Activated T-helper 1 cell treated with anti-CD3 and anti-CD28 coated beads, Interleukin-2, amount 50 U/mL, for 16 hours (primary cell): ENCODE measurements at places on chromosomes 6 and 20.

DNA sequence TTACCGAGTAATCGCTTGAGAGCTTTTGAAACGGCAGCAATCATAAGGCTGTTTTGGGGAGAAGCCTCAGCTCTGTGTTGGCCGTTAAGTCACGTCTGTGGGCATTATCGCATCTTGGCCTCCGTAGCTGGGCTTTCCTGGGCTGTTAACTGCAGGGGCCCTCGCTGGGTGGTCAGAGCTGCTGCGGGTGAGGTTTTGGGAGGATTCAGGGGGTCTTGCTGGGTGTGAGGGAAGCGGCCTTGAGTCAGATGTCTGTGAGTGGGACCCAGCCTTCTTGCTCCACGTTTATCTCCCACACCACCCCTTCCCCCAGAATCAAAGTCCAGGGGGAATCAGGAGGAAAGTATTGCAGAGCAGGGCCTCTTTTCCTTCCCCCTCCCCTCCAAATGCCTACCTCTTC, 3.2 kb upstream of the APCDD1L start:
- no peak for DNase-seq

DNA sequence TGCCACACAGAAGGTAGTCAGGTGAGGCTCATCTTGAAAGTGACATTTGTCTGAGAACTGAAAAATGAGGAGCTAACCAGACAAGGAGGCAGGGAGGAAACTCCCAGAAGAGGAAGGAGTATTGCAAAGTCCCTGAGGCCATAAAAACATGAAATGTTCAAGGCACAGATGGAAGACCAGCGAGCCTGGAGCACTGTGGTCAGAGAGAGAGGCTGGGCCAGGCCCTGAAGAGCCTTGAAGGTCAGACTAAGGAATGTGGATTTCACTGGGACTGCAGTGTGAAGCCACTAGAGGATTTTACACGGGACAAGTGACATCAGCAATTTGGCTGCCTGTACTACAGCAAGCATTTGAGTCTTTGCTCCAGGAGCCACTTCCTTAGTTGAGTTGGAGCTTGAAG, 21.1 kb upstream of the TMEM181 start:
- DNase-seq: no peak

DNA sequence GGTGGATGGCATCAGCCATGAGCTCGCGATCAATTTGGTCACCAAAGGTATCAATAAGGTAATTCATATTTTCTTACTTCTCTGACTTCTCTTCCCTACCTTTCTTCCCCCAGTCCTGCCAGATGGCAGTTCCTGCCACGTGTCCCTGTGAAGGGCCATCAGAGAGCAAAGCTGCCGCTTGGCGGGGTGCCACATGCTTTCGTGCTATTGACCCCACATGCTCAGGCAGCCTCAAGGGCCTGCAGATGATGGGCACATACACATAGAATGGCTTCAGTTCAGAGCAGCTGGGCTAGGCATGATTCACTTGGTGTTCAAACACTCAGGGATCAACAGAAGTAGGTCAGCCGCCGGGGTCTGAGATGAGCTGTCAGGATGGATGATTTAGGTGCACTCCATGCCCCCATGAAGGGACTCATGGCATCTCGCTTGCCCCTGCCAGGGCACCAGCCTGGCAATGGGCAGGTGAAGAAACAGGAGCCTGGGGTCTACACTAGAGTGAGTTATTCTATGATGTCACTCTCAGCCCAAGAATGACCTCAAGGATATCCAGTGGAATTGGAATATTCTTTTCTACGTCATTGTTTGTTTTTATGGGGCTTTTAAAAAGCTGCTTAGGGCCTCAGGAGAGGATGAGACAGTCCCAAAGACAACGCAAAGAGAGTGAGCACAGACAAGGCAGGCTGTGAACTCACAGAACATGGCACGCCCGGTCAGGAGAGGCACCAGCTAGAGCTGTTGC, 25.5 kb downstream of the BANF2 start:
- no peak for DNase-seq

DNA sequence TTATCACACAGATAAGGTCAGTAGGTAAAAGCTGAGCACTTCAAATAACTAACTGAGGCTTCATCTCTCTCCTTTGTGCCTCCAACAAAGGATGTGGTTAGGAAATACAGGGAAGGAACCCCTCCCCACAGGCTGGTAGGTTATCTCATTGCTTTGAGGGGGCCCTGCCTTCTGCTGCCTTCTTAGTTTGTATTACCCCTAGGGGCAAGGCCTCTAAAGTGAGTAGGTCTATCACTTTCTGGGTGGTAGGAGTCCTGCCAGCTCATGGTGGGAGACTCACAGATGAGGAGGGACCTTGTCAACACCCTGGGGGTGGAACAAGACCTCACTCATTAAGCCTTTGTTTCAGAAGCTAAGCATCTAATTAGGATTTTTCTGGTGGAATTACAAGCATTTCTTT, 34.6 kb downstream of the EDN1 start:
- no peak for DNase-seq

- DNase-seq: no peak
These were observed 9.3 kb upstream of the MAK start for GRCh38 chr6:10847684-10848083.

- no peak for DNase-seq
These were observed 78.7 kb downstream of the NCOA7 start for GRCh38 chr6:125869427-125869826.

DNA sequence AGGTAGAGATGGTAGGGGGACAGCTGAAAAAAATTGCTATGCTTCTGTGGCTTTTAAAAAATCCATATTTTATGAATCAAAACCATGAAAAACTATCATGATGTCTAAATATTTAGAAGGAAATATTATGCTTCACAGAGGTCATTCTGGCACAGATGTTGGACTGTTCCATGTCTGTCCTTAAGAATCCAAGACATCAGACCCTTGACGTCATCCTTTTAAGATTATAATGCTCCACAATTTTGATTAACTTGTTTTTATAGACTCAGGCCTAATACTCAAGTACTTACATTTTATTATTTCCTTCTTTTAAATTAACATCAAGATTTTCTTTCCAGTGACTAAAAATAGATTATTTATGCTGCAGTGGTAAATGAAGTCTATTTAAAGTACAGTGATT, 29.7 kb downstream of the FILIP1 start:
- DNase-seq: no peak

GRCh38 chr20:59830665-59831023, 102.8 kb downstream of the SYCP2 start:
- DNase-seq: no peak
